RWPE2 (cell line): ENCODE measurements at places on chromosomes 12 and 14.
A peak's percentile ranks its signal among the peaks of the same experiment; 100 is the strongest.

- DNase-seq = peak; percentile 94
- H3K4me1 ChIP-seq = peaks cover 3% of the 10 kb centered on the region
- H3K4me3 ChIP-seq = peak within 1 kb of the TSS; percentile 80
- no peaks in the 10 kb centered on the region for H3K36me3 ChIP-seq
- no peaks in the 10 kb centered on the region for H3K27me3 ChIP-seq
These were observed at the start of gene RNASE4 for GRCh38 chr14:20683891-20684661. Gene RNASE4, plus strand, starts transcription at chr14:20684560. Its CDS starts 14,812 bp downstream, at chr14:20699372.

DNA sequence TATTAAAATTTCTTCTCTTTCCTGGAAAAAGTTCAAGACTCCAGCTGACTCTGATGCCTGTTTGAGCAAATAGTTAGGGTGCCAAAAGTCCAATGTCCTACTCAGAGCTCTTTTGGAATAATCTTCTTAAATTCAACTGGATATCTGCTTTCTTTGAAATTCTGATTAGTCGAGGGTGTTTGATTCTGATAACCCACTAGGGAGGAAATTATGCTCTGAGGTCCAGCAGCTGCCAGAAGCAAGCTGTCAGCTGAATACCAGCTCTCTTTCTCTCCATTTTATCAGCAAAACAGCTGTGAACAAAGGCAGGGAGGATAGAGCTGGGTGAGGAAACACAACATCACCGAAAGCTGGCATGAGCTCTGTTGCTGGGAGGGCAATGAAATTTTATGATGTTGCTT is 141.5 kb downstream of the CAND1 start:
- no peak for DNase-seq
- no peaks in the 10 kb centered on the region for H3K27me3 ChIP-seq
- no peak overlapping the region for H3K27ac ChIP-seq
- no peaks in the 10 kb centered on the region for H3K4me1 ChIP-seq
- H3K36me3 ChIP-seq = no peaks in the 10 kb centered on the region

DNA sequence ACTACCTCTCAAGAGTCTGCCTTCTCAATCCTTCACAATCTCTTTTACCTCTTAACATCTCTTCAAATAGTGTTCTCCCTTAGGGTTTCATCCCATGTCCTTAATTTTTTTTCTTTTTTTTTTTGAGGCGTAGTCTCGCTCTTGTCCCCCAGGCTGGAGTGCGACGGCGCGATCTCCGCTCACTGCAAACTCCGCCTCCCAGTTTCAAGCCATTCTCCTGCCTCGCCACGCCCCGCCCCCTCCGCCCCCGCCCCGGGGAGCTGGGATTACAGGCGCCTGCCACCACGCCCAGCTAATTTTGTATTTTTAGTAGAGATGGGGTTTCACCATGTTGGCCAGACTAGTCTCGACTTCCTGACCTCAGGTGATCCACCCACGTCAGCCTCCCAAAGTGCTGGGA is 7.0 kb upstream of the BCAT1 start:
- H3K4me1 ChIP-seq = no peaks in the 10 kb centered on the region
- H3K27ac ChIP-seq = no peak overlapping the region
- H3K4me3 ChIP-seq = no peak overlapping the region

DNA sequence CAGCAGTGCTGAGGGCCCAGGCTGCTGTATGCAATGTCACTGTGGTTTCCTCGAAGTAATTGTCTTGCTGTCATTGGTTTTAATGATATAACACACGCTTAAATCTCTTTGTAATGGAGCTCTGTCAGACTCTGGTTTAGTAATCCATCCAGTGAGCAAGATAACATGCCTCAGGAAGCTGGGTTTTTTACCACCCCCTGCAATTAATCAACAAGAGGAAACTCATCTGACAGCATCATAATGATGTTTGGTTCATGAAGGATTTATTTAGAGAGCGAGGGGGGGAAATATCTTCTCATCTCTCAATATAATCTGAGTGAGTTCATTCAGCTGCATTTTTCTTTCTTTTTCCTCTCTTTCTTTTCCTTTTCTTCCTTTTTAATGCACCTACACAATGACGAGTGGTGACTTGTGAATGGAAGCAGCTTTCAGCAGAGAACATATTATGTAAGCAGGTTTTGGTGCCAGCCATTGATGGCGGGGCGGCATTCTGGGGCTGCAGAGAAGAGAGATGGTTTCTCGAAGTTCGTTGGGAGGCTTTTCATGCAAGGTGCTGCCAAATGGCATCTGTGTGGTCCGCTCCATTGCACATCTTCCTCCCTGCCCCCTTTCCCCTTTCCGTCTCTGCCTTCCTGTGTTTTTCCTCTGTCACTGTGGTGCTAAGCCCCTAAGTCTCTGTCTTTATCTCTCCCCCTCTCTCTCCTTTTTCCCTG is 6.7 kb downstream of the RPH3A start:
- no peaks in the 10 kb centered on the region for H3K4me1 ChIP-seq
- no peak overlapping the region for H3K27ac ChIP-seq
- no peak for DNase-seq
- no peaks in the 10 kb centered on the region for H3K36me3 ChIP-seq

- no peak overlapping the region for H3K27ac ChIP-seq
- H3K4me1 ChIP-seq = no peaks in the 10 kb centered on the region
- no peaks in the 10 kb centered on the region for H3K27me3 ChIP-seq
- no peak overlapping the region for H3K4me3 ChIP-seq
- no peaks in the 10 kb centered on the region for H3K36me3 ChIP-seq
These were observed 24.5 kb downstream of the ERG28 start for GRCh38 chr14:75636100-75636692.

DNA sequence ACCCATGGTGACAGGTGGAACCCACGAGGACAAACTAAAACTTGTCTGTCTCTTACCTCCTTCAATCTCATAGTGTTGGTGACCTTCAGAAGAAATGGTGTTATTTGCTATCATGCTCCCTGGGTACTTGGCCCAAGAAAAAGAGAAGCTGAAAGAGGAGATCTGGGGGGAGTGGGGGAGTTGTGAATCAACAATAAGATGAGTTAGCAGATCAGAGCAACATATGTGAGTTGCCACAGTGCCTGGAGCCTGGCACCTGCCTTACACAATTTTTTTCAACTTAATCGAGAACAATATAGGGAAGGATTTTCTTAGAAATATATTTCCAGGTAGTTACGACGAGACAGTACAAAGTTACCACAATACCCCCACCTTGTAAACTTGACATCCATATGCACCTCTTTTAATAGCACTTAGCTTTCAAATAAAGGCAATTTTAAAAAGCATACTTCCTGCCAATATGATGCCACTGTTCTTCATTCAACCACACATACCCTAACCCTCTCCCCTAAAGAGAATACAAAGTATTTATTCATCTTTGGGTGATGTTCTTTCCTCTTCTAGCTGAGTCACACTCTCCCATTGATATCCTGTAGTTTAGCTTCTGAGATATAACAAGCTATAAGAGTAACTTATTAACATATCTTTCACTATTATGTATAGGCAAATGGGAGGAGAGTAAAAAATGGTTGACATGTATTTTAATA is 424.1 kb upstream of the OR4E1 start:
- H3K36me3 ChIP-seq = no peaks in the 10 kb centered on the region
- no peak overlapping the region for H3K4me3 ChIP-seq

DNA sequence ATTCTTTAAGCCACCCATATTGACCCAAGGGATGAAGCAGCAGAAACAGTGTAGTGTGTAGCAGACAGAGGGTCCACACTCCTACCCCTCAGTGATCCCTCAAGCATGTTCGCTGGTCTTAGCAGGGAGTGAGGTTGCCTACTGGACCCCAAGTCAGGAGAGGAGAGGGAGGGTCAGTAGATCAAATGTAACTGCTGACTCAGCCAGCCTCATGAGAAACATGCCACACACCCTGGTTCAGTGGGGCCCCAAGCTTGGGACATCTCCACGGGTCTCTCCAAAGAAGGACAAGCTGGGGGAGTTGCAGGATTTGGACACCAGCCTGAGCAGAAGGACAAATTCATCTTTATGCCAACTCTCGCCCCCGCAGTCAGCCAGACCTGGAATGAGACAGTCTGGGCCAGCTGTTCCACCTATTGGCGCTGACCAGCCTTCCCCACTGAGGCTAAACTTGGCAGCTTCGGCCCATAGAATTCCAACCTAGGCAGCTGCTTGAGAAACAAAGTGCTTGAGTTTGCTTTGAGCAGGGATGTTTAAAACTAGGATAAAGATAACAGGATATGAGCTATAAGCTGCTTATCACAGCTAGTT is 66.0 kb upstream of the ACTN1 start:
- no peak for DNase-seq
- no peak overlapping the region for H3K4me3 ChIP-seq
- H3K27ac ChIP-seq = no peak overlapping the region
- peaks cover 7% of the 10 kb centered on the region for H3K4me1 ChIP-seq
- H3K36me3 ChIP-seq = no peaks in the 10 kb centered on the region
- no peaks in the 10 kb centered on the region for H3K27me3 ChIP-seq

GRCh38 chr12:116404913-116405611 is 127.6 kb upstream of the MED13L start:
- H3K27me3 ChIP-seq = no peaks in the 10 kb centered on the region
- H3K4me3 ChIP-seq = no peak overlapping the region
- no peak for DNase-seq
- no peak overlapping the region for H3K27ac ChIP-seq
- peaks cover 6% of the 10 kb centered on the region for H3K4me1 ChIP-seq

DNA sequence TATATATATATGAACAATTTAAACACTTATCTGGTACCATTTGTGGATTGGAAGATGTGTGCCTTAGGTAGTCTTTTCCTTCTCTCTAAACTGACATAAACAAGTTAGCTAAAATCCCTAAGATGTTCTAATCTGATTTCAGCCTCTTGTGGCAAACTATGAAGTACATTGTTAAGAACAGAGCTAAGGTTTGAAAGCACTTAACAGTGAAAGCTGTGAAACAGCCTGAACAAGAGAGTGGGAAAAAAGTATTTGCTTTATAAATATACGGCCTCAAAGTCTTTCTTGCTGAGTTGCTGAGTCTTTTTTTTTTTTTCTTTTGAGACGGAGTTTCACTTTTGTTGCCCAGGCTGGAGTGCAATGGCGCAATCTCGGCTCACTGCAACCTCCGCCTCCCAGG is 53.7 kb upstream of the PELI2 start:
- no peak for DNase-seq
- H3K27ac ChIP-seq = no peak overlapping the region
- no peak overlapping the region for H3K4me3 ChIP-seq
- no peaks in the 10 kb centered on the region for H3K36me3 ChIP-seq

DNA sequence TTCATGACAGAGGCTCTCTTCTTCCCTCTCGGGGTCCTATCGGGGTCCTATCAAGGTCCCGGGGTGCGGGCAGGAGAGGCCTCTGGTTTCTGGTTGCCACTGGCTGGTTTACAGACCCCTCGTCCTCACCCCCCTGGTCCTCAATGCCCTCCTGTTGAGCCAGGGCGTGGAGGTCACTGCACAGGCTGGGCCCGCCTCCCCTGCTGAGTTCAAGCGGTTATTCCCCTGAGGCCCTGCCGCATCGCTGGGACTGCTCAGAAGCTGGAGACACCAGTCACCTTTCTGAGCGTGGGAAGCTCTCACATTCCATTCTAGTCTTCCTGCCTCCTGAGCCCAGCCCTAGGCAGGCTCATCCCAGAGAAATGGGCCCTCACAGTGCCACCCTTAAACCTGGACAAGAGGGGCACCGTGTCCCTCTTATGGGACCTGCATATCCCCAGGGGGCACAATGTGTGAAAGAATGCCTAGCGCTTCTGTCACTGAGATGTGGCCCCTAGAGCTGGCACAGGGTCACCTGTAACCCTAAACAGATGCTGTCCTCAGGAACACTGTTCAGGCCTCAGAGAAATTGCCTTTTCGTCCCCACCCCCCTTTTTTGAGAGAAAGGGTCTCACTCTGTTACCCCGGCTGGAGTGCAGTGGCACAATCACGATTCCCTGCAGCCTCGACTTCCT is 177.7 kb upstream of the RGS6 start:
- no peak for DNase-seq
- H3K27ac ChIP-seq = no peak overlapping the region
- no peaks in the 10 kb centered on the region for H3K36me3 ChIP-seq
- no peak overlapping the region for H3K4me3 ChIP-seq

- DNase-seq = no peak
- no peak overlapping the region for H3K27ac ChIP-seq
- H3K4me3 ChIP-seq = no peak overlapping the region
- no peaks in the 10 kb centered on the region for H3K4me1 ChIP-seq
These were observed 366.8 kb upstream of the ATXN7L3B start for GRCh38 chr12:74170645-74171477.

DNA sequence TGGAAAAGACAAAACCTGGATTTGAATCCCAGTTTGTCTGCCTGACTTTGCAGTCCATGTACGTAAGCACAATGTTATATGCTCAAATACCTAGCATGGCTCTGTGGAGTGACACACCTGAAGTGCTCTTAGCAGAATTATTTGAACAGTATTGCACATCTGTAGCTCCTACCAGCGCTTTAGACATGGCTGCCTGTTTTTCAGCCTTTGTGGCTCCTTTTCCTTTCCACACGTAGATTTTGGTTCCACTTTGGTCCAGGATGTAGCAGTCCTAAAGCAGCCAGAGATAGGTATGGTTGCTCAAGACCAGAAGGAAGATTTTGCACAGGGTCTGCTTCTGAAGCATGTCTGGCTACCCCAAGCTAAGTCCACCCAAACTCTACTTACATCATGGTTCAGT is 9.1 kb downstream of the AVIL start:
- H3K4me3 ChIP-seq = no peak overlapping the region
- DNase-seq = peak; percentile 8
- no peak overlapping the region for H3K27ac ChIP-seq

- H3K27ac ChIP-seq = no peak overlapping the region
- H3K4me3 ChIP-seq = no peak overlapping the region
- H3K36me3 ChIP-seq = no peaks in the 10 kb centered on the region
- no peaks in the 10 kb centered on the region for H3K4me1 ChIP-seq
- H3K27me3 ChIP-seq = no peaks in the 10 kb centered on the region
These were observed 6.9 kb upstream of the ACVRL1 start for GRCh38 chr12:51900323-51900889.

GRCh38 chr12:113874326-113874725 is 91.8 kb downstream of the RBM19 start:
- no peaks in the 10 kb centered on the region for H3K36me3 ChIP-seq
- H3K4me1 ChIP-seq = no peaks in the 10 kb centered on the region
- no peak overlapping the region for H3K4me3 ChIP-seq
- no peaks in the 10 kb centered on the region for H3K27me3 ChIP-seq
- DNase-seq = no peak
- no peak overlapping the region for H3K27ac ChIP-seq

GRCh38 chr12:24562771-24563431 is 386.0 kb downstream of the BCAT1 start:
- no peak overlapping the region for H3K4me3 ChIP-seq
- H3K27ac ChIP-seq = no peak overlapping the region
- no peaks in the 10 kb centered on the region for H3K4me1 ChIP-seq
- DNase-seq = no peak

GRCh38 chr12:109529691-109530640 is 43.3 kb downstream of the MMAB start:
- no peak overlapping the region for H3K27ac ChIP-seq
- no peaks in the 10 kb centered on the region for H3K4me1 ChIP-seq
- H3K27me3 ChIP-seq = no peaks in the 10 kb centered on the region
- H3K36me3 ChIP-seq = peaks cover 11% of the 10 kb centered on the region
- no peak for DNase-seq

DNA sequence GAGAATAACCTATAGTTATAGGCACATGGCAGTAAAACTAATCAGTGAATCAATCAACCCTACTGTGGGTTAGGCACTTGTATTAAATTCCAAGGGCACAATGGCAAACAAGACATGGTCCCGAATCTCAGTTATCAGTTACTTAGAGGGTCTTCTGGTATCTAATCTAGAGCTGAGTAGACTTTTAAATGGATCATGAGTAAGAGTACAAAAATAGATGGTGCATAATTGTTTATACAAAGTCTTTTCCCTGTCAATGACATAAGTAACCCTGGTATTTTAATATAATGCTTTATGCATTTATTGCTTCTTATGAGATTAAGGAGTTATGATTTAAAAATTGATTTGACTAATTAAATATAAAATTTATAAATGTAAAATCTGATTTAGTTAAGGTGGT is 23.0 kb upstream of the KCNJ8 start:
- H3K27me3 ChIP-seq = no peaks in the 10 kb centered on the region
- DNase-seq = no peak
- no peaks in the 10 kb centered on the region for H3K4me1 ChIP-seq
- no peak overlapping the region for H3K27ac ChIP-seq
- H3K4me3 ChIP-seq = no peak overlapping the region
